ENCODE measurements at places on chromosomes 12 and 14.

DNA sequence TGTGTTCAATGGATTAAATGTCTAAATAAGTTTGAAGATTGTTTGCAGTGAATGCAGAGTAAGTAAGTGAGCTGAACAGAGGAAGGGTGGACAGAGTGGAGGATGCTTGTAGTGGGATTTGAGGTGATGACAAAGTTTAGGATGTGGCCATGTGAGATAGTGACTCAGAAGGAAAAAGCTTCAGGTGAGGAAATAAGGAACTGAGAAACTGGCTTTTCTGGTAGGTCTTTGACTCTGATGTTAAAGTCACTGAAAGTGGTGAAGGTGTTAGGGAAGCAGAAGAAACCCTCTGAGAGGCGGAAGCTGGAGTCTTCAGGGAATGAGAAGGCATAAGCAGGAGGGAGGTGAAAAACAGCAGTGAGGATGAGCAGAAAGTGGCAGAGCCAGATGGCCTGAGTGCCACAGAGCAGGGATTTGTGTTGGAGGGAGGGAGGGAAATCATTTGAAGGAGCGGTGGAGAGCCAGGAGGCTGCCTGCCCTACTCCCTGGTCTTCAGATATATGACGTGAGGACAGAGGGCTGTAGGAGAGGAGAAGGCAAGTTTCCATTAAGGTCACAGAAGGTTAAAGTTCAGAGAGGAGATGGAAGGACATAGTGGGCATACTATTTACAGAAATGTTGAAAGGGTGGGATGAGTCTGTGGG lies 24.8 kb downstream of the RGS6 start:
- DNase-seq: no peak

- no peak for DNase-seq
Observed at GRCh38 chr12:93818488-93819049, 141.4 kb downstream of the CRADD start.

- DNase-seq: no peak
Observed at GRCh38 chr14:25116607-25117006, 66.7 kb upstream of the STXBP6 start.

DNA sequence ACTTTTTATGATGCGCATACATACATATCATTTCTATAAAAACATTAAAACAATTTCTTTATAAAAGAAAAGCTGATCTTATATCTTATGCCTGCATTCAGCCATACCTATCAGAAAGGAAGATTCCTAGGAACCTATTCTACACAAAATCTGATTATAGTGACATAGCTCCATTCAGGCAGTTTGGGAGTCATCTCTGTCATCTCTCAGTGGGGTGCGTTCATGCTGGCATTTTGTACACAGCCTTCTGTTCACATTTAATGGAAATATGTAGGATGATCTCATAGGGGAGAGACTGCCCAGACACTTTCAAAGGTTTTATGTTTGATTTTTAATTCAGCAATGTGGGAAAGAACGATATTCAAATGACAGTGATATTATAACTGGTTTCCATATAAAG lies 52.9 kb downstream of the ATL1 start:
- DNase-seq: no peak

GRCh38 chr12:96359328-96359727 lies 40.9 kb downstream of the CDK17 start:
- DNase-seq: no peak

DNA sequence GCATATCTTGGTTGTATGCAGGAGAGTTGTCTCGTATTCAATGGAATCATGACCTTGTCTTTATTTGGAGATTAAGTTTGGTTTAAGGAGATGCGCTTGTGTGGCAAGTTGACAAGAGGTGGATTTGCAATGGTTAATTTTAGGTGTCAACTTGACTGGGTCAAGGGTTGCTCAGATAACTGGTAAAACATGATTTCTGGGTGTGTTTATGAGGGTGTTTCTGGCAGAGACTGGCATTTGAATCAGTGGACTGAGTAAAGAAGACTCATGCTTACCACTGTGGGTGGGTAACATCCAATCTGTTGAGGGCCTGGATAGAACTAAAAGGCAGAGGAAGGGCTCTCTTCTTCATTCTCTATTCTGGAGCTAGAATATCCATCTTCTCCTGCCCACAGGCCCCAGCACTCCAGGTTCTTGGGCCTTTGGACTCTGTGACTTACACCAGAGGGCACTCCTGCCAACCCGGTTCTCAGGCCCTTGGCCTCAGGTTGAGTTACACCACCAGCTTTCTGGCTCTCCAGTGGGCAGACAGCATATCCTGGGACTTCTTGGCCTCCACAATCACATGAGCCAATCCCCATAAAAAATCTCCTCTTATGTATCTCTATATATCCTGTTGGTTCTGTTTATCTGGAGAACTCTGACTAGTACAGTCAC lies 141.5 kb upstream of the ARID2 start:
- DNase-seq: no peak

DNA sequence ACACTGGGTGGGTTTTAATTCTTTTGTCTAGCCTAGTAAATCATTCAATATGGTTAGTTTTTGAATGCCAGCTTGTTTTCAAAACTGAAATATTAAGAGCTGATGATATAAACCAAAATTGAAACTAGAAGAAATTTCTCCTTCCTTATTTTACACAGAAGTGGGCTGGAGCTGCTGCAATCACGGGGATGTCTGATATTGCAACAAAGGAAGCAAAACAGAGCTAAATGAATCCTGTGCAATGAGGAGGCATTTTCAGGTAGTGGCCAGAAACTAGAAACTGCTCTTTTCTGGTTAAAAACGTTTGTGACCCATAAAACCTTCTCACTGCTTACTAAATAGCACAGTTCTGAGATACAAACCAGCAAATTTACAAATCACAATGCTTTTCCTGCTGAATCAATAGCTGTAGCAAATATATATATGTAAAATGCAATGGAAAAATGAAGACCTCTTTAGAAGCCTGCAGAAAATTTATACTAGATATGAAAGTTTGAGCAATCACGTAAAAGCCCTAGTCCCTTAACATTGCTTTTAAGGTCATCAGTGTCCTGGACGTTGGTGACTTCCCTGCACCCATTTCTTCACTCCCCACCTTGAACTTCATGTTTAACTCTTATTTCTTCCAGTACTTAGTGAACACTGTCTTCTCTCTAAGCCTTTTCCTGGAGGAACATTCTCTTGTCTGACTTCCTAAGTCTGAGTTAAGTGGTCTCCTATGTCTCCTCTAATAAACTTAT lies 15.9 kb upstream of the LRRK2 start:
- no peak for DNase-seq

DNA sequence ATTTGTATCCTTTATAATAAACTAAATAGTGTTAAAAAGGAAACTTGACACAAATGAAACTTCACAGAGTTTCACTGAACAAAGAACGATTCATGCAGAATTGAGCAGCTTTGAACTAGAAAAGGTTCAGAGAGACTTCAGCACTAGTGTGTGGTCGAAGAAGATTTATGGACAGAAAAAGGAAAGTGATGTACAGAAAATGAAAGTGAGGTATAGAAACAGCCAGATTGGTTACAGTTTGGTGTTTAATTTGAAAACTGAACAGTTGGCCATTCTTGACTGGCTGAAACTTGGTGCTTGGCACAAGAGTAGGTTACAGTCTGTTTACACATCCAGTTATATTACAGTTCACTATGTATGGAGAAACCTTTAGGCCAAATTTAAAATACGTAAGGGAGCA lies 207.1 kb downstream of the GALC start:
- DNase-seq: no peak

Measured in NCI-H1105 (cell line).